ENCODE measurements at places on chromosomes 1 and 21.
A peak's percentile ranks its signal among the peaks of the same experiment; 100 is the strongest.

DNA sequence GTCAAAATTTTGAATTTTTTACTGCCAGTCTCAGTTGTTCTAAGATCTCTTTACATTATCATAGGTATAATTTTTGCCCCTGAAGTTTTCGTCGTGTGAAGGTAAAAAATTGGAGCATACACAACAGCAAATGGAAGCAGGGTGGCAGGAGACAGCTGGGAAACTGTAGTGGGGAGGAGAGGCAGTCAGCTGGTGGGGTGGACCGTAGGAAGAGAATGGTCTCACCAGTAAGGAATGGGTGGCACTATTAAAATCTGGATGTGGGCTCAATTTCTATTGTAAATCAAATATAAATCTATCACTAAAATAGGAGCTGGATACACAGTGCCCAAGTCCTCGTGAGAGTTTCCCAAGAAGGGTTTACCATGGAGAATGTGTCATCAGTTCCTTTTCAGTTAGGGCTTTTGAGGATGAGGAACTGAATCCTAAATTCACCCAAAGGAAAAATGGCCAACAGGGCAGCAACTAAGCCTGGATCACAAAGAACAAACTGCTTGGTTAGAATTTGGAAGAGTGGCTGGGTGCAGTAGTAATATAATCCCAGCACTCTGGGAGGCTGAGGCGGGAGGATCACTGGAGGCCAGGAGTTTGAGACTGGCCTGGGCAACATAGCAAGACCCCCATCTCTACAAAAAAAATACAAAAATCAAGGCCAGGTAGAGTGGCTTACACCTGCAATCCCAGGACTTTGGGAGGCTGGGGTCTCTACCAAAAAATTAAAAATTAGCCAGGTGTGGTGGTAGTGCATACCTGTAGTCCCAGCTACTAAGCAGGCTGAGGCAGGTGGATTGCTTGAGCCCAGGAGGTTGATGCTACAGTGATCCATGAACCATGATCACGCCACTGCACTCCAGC, 10.5 kb upstream of the IRF2BP2 start:
- no peak for DNase-seq

- peak; percentile 32 for DNase-seq
These were observed 873 bp upstream of the PI4KB start for GRCh38 chr1:151327903-151328674.

GRCh38 chr21:28310171-28310685, 682.4 kb downstream of the LTN1 start:
- DNase-seq: no peak

- DNase-seq: no peak
These were observed 127.7 kb upstream of the ZBTB40 start for GRCh38 chr1:22323846-22324504.

DNA sequence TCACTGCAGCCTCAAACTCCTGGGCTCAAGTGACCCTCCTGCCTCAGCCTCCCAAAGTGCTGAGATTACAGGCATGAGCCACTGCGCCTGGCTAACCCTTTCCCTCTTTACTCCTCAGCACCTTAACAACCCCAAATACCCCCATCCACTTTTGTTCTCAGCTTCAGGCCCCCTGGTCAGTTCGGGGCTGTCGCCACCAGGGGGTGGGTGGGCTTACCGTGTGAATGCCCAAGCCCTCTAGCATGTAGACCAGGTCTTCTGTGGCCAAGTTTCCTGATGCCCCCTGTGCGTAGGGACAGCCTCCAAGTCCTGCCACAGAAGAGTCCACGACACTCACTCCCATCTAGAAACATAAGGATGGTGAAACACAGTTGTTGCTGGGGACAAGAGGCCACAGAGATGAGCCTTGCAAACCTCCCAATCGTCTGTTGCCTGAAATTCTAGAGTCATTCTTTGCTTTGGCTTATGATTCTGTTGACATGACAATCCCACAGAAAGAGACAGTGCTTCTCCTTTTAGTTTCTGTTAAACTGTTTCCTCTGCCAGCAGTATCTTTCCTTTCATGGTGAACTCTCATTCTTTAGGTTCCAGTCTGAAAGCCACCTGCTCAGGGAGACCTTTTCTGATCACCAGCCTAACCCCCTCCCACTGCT, 3.8 kb upstream of the GALE start:
- no peak for DNase-seq

Data from RWPE1 (cell line).